ENCODE measurements at places on chromosomes 7 and 10.
A peak's percentile ranks its signal among the peaks of the same experiment; 100 is the strongest.

- no peak for DNase-seq
Measured at GRCh38 chr7:121079425-121080169, 91.1 kb downstream of the CPED1 start.

DNA sequence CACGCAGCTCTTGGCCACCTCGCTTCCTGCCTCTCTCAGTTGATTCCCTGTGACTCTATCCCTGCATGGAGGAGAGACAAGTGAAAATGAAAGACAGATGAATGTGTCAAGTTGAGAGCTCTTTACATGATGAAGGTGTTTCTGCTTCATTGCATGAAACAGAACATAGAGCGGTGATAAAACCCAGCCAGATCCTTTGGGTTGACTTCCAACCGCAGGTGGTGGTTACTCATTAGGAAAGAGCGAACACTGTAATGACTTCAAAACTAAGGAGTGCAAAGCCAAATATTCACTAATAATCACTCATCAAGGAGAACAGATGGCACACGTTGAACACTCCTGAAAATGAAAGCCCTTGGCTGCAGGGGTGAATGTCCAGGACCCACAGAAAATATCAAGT, 31.8 kb upstream of the WDR11 start:
- no peak for DNase-seq

DNA sequence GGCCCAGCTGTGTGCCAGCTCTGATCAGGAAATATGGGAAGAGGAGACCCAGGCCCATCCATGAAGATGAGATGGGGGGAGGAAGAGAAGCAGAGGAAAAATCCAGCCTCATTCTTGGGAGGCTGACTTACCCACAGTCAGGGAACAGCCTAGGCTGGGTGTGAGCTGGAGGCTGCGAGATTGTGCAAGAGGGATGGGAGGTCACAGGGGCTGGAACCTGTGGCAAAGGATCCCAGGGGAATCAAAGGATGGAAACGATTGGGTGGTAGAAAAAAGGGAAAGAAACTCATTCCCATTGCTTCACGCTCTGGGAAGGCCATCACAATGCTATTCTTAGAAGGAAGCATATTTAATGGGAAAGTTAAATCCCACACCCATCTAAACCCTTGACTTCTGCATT, 26.7 kb upstream of the CRHR2 start:
- DNase-seq = no peak

DNA sequence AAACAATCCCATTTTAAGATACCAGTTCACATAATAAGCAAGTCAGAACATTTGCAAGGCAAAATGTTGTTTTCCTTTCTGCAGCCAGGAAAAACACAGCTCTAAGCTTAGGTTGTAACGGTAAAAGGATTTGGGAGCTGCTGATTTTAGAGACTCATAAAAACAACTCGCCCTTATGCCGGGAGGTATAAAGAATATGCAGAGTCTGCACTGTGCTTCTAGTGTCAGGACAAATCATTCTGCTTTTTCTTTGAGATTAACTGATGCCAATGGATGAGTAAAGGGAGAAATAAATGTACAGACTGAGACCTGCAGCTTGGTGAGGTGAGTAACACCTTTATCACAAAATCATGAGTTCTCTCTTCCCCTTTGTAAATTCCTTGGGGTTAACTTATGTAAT, 2.0 kb upstream of the SFR1 start:
- DNase-seq = no peak

GRCh38 chr7:35761871-35762677, 38.8 kb upstream of the SEPTIN7 start:
- DNase-seq = no peak

DNA sequence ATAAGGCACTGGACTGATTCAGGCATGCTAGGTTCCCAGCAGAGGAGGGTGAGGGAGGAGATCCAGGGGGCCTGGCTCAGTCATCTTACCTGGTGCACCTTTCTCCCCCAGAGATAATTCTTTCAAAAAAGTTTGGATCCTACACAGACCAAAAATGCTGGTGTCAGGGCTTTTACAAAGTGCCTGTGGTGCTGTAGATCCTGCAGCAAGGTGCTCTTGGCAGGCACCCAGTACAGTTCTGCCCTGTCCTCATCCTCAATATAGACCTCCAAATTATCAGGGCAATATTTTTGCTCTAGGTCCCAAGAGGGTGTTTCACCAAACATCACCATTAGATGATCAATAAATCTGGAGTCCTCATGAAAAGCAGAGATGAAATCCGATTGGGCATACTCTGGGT, 78.5 kb upstream of the IGFBP3 start:
- DNase-seq = no peak

GRCh38 chr7:105209870-105210269, 178.9 kb downstream of the SRPK2 start:
- no peak for DNase-seq

GRCh38 chr7:10355816-10356215, 617.9 kb upstream of the PHF14 start:
- DNase-seq = no peak

DNA sequence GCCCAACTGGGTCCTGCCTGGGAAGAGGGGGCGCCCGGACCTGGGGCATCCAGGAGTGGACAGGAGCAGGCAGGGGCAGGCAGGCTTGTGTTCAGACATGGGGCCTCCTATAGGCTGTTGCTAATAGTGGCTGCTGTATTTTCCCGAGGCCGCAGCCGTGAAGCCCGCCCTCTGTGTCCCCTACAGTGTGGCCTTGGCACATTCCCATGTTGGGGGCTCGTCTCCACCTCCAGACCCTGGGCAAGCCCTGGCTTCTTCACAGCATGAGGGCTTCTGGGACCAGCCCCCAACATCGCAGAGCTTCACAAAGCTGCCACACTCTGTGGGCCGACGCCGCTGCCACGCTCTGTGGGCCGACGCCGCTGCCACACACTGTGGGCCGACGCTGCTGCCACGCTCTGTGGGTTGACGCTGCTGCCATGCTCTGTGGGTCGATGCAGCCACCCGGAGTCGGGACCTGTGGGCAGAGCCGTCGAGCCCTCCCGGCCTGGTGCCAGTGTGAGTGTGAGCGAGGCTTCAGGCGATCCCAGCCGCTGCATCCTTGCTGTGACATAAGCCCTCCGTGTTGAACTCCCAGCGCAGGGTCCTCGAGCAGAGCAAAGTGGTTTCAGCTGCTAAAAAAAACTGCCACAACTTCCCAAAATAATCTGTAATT, 109.0 kb downstream of the INPP5A start:
- DNase-seq = peak; percentile 7

DNA sequence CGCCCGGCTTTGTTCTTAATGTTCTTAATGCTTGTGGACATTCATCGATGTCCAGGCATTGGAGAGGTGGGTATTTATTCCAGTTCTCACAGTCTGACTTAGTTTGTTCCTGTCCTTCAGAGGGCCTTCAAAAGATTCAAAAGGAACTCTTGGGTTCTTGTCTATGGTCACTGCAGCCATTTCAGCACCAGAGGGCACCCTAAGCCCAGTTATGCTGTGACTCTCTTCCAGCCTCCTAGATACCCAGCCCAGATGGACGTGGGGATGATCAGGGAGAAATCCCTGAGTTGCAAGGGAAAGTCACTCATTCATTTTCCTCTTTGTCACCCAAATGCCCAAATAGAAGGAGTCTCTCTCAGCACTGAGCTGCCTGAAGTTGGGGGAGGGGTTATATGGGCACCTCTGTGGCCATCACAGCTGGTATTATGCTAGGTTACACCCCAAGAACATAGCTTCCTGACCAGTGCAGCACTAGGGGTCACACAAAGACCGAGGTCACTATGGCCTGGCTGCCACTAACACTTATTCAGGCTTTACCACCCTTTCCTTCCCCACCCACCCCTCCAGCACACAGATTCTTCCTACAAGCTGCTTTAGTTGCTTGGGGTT, 26.5 kb upstream of the CCDC126 start:
- DNase-seq = peak; percentile 84

DNA sequence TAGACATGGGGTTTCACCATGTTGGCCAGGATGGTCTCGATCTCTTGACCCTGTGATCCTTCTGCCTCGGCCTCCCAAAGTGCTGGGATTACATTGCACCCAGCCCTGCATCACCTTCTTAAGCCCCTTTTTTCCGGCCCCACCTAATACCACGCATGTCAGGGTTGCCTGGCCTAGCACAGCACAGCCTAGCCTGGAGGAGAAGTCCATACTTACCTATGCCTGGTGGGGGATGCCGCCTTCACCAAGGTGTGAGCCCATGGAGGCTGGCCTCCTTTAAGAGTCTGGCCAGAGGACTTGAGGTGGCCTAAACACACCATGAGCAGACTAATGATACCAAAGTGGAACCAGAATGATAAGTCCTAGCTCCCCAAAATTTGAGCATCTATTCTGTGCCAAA, 22.0 kb upstream of the CUX1 start:
- no peak for DNase-seq

GRCh38 chr10:132138133-132138532, 48.6 kb upstream of the DPYSL4 start:
- peak; percentile 7 for DNase-seq

DNA sequence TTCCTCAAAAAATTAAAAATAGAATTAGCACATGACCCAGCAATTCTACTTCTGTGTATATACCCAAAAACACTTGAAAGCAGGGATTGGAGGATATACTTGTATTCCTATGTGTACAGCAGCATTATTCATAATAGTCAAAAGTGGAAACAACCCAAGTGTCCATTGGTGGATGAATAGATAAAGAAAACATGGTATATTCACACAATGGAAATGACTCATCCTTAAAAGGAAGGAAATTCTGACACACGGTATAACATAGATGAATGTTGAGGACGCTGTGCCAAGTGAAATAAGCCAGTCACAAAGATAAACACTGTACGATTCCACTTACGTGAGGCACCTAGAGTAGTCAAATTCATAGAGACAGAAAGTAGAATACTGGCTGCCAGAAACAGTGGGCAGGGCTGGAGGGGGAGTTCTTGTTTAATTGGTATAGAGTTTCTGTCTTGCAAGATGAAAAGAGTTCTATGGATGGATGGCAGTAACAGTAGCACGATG, 26.6 kb upstream of the KAT6B start:
- DNase-seq = no peak

DNA sequence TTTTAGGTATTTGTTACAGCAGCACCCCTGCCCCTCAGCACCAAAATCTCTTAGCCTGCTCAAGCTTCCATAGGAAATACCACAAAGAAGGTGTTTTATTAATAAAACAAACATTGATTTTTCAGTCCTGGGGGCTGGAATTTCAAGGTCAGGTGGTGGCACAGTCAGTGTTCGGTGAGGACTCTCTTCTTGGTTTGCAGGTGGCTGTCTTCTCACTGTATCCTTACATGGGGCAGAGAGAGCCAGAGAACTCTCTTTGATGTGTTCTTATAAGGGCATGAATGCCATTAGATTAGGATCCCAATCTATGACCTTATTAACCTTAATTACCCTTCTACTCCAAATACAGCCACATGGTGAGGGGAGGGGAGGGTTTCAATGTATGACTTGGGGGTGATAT, 112.3 kb upstream of the PFKP start:
- no peak for DNase-seq

DNA sequence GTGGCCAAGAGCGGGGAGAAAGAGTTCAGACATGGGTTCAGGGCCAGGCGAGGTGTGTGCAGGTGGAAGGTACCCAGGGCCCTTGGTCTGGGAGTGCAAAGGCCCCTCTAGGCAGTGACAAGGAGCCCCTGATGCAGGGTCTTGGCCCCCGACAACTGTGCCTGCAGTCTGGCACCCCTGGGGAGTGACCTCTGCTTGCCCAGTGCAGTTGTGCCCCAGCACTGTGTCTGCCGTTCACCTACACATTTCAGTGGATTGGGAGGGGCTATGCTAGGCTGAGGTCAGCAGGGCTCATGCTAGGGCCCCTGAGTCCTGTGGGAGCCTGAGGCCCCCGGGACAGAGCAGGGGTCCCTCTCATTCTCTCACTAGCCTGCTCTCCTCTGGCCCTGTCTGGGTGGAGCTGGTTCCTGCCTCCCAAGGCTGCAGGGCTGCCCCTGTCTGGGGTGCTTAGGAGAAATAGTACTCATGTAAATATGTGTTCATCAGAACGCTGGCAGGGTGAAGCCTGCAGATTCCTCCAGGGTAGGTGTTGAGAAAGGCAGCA, 550.4 kb downstream of the TCERG1L start:
- DNase-seq = no peak

GRCh38 chr7:151511946-151512345, 7.7 kb downstream of the RHEB start:
- no peak for DNase-seq

DNA sequence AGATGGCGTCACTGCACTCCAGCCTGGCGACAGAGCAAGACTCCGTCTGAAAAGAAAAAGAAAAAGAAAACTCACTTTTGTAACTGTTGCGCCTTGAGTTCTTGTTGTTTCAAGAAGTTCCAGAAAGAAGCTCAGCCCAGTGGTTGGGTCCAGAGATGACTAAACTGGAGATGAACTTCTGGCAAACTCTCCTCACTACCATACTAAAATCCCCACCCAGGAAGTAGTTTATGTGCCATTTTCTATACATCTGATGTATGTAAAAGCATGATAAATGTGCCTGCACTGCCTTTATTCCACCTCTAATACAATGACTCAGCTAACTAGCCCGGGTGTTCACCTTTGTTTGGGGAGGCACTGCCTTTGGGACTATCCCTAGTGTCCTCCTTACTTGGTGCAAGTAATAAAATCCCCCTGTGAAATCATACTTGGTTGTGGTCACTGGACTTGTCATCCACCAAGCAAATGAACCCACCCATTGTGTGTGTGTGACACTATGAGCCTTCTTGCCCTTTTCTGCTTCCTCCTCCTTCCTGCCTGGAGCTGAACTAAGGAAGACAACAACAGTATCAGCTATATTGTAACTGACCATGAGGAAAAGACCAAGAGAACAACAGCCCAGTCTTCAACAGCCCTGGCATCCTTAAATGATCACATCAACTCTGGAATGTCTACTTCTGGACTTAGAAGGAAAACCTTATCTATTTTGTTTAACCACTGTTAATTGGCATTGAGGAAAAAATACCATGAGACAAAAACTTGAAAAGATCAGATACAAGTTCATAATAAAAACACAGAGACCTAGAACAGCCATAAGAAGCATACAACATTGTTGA, 33.6 kb downstream of the JMJD1C start:
- DNase-seq = no peak

DNA sequence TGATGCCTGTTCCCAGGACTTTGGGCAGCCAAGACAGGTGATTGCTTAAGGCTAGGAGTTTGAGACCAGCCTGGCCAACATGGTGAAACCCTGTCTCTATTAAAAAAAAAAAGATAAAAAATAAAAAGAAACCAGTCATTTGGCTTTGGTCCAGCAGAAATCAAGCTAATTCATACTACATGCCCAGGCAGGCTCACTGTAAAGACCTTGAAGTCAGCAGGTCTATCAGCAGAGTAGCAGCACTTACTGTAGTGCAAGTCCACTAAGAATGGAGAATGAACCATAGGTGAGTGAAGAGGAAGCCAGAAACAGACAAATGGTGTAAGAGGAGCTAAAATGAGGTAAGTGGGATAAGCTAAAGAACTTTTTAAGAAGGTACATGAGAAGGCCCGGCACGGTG, 24.7 kb downstream of the PSPH start:
- DNase-seq = no peak

DNA sequence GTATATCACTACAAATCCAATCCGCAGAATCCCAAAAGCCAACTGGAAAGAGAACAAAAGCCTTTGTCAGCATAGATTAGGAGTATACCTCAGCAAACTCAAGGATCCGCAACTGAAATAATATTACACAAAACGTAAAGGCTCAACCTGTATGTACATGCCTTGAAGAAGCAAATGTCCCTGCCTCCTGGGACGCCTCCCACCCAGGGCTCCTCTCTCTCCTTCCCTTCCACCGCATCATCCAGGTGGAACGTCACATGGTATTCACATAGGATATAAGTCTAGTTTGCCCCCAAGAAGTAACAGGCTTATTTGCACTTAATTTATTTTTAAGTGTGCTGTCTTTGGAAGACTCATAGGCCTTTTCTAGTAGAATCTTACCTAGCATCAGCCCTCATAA, 13.4 kb downstream of the SLC26A3 start:
- DNase-seq = no peak

- peak; percentile 56 for DNase-seq
Measured at GRCh38 chr7:77995717-77996116, 197.1 kb downstream of the PHTF2 start.

All from WTC11 (cell line).